ACHN (cell line): ENCODE measurements at places on chromosomes 4 and X.

DNA sequence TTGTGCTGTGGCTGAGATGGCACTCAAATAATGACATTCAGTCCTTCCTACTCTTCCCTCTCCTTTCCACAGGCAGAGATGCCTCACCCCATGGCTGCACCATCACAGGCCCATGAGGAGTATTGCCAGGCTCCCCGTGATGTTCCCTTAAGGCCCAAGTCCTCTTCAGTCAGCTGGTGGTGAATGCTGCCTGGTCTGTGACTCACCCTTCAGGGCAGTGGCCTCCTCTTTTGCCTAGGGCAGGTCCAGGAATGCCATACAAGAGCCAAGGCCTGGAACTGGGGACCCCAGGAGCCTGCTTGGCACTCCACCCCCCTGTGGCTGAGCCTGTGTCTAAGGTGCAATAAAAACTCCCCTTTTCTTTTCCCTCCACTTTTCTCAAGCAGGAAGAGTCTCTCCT lies 144.2 kb upstream of the GEMIN8 start:
- no peak for DNase-seq

- no peak for DNase-seq
These were observed 42.3 kb upstream of the FAM156A start for GRCh38 chrX:53000447-53001135.

DNA sequence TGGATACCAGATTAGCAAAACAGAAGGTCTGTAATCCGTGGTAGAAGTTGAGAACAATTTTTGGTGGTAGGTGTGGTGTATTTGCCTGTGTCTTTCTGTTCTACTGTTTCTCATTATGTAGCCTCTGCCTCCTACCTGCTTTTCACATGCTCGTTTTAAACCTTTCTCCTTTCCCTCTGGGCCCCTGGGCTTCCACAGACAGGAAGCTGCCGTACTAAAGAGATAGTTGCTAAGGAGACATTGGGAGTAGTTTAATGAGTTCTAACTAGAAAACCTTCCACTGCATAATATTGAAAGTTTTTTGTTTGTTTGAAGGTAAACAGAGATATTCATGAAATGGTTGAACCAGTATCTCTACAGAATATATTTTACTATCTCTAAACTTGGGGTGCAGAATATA lies 107.8 kb downstream of the STOX2 start:
- no peak for DNase-seq

GRCh38 chr4:87356832-87357526 lies 34.0 kb downstream of the HSD17B11 start:
- DNase-seq = no peak

DNA sequence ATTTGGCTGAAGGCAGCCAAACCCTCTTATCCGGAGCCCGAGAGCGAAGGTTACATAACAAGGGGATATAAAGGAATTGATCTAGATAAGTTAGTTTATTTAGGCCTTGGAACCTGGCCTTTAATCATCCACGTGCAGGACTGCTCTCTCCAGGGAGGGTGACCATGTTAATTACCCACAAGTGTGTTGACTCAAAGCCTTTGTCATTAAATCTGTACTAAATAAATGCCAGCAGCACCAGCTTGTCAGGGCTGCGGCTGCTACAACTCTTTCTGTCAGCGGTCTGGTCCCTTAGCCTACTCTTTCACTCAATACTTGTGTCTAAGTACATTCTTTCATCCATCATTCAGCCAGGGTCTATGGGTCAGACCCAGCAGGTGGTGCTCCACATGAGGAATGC lies 206.1 kb downstream of the TBCK start:
- no peak for DNase-seq

GRCh38 chr4:89653012-89653411 lies 183.9 kb downstream of the SNCA start:
- no peak for DNase-seq

- no peak for DNase-seq
These were observed 586.1 kb upstream of the PITX2 start for GRCh38 chr4:111208970-111209369.

DNA sequence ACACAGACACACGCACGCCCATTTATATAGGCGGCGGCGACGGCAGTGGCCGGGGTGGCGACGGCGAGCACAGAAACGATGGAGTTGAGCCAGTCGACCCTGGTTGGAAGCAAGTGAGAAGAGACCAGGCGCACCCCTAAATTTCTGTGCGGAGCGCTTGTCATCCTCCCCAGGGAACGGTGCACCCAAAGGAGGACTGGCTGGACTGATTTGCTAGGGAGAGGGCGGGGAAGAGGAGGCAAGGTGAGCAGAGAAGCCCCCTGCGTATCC lies 302 bp downstream of the NHS start:
- no peak for DNase-seq

- no peak for DNase-seq
These were observed 410.5 kb downstream of the PPP3CA start for GRCh38 chr4:100936661-100937375.

GRCh38 chrX:153819384-153820040 lies 10.8 kb downstream of the PDZD4 start:
- no peak for DNase-seq

GRCh38 chr4:143375326-143376073 lies 38.8 kb downstream of the GAB1 start:
- no peak for DNase-seq

DNA sequence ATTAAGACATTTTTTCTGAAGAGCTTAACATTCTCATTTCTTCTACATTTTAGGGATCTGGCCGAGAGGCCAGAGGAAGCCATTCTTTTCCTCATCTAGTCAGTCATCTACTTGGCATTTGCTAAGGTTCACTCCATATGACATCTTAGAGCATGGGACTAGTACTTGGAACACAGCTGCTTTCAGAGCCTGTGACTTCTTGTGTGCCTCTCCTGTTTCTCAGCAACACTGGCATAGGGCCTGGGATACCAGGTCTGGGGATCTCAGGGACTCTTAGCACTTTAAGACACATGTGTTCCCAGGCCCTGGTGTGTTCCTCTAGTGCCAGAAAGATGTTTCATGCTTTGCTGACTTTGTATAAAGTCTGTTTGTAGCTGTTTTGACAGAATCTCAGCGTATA lies 7.3 kb downstream of the PLP1 start:
- no peak for DNase-seq

DNA sequence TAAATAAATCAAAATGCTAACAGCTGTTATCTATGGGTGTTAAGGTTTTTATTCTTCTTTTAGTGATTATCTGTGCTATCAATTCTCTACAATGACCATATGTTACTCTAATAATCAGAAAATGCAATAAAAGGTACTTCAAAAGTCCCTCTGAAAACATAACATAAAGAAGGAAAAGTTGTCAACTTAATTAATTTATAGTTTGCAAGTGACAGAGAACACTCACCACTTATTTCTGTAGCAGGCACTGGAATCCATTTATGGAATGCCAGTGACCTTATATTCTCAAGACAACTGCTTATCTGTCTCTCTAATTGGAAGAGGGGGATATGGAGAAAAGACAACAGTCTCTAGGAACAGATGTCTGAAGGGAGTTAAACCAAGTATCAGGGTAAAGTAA lies 25.6 kb upstream of the PLS3 start:
- no peak for DNase-seq

DNA sequence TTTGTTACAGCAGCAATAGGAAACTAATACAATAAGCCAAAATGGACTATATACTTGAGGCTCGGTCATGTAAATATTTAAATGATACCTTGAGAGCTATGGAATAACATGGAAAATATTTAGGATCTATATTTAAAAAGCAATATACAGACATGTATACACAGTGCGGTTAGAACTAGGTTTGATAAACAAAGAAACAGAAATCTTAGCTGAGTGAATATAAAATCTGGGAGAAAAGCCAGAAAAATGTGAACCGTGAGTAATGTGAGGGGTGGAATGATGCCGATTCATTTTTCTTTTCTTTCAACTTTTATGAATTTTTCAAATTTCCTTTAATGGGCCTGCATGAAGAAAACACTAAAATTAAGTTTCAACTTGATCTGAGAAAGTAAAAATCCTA lies 104.1 kb downstream of the ATXN3L start:
- DNase-seq = no peak

DNA sequence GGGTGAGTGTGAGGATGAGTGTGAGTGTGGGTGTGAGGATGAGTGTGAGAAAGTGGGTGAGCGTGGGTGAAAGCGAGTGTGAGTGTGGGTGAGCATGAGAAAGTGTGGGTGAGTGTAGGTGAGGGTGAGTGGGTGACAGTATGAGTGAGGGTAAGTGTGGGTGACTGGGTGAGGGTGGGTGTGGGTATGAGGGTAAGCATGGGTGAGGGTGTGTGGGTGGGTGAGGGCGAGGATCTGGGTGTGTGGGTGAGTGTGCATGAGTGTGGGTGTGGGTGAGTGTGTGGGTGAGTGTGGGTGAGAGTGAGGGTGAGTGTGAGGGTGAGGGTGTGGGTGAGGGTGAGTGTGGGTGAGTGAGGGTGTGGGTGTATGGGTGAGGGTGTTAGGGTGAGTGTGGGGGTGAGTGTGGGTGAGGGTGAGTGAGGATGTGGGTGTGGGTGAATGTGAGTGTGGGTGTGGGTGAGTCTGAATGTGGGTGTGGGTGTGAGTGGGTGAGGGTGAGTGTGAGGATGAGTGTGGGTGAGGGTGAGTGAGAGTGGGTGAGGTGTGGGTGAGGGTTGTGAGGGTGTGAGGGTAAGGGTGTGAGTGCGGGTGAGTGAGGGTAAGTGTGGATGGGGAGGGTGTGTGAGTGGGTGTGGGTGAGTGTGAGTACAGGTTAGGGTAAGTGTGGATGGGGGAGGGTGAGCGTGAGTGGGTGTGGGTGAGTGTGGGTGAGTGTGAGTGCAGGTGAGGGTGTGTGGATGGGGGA lies 48.9 kb downstream of the ING2 start:
- no peak for DNase-seq

DNA sequence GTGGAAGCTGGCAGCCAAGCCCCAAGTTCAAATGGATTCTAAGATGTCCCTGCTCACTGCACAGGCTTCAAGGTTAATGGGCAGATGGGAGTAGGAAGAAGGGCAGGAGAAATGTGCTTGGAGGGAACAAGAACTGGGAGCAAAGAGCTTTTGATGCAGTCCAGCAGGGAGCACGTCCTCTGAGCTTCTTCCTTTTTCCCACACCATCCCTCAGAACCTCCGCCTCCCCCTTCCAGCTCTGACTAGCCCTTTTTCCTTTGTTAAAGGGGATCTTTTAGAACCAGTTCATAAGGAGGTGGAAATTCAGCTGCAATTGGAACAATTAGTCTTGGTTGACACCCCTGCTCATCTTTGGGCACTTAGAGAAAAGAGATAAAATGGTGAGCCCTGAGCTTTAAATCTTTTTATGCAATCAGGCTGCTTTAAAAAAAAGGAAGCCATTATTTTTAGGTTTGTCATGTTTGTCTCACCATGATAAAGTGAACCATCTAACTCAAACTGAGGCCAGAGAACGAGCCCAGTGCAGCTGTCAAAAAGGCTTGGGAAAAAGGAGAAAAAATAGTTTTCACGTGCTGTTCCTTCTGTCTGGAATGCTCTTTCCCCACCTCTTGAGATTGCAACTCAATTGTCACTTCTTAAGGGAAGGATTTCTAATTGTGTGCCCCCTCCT lies 135.8 kb upstream of the IL1RAPL2 start:
- no peak for DNase-seq

DNA sequence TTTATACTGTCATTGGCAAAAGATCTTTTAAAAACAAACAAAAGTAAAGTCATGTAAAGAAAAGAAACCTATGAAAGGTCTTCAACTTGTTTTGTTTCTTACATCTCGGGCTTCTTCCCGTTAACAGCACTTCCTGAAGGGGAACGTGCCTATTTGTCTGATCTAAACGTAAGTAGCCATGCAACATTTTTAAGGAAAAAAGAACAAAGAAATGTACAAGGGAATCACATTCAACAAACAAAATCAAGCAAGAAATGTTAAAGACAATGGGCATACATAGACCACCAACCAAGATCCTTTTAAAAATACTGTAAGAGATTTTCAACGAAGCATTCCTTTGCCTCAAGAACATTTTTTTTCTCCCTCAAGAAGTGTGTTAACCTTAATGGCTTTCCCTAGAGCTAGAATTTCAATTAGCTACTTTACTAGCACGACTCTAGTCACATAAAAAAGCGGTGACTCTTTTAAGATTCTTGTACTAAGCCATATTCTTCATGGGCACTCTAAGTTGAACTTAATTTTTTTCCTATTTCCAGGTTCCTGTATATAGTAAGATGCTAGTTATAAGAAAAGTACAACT lies 112.0 kb upstream of the TTC29 start:
- DNase-seq = peak; percentile 49

GRCh38 chr4:74311696-74312313 lies 3.5 kb downstream of the EPGN start:
- DNase-seq = peak; percentile 73

GRCh38 chr4:83195269-83195668 lies 80.7 kb upstream of the PLAC8 start:
- DNase-seq = no peak

DNA sequence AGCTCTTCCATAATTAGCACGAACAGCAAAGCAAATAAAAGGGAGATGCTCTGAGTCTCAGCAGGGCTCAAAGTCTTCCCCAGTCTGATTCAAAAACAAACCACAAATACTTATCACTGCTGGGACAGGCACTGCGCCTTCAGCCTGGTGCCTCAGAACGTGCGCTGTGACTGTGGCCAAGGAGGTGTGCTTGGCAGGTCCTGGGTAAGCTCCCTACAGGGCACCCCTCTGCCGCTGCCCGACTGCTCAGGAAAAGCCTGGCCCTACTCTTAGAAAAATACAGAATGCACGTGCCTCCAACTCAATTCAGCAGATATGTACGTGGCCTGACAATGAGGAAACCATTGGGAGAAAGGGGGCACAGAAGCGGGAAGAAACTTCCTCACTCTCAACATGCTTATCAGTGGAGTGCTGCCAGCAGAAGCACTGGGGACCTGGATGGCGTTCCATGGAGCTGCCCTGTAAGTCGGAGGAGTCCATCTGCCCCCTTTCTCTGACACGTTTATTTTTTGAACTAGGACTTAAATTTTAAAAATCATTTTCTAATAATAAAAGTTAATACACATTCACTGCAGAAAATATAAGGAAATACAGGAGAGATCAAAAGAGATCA lies 86.8 kb downstream of the GATB start:
- DNase-seq = no peak

GRCh38 chr4:189092581-189092980 lies 848.1 kb upstream of the FRG1 start:
- DNase-seq = no peak

DNA sequence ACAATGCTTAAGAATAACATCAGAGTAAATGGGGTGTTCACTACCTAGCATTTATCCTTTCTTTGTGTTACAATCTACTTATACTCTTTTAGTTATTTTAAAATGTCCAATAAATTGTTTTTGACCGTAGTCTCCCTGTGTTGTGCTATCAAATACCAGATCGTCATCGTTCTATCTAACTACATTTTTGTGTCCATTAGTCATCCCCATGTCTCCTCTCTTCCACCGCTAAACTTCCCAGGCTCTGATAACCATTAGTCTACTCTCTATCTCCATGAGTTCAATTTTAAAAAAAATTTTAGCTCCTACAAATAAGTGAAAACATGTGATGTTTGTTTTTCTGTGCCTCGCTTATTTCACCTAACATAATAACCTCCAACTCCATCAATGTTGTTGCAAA lies 381.9 kb downstream of the PRDM5 start:
- no peak for DNase-seq

GRCh38 chr4:169070895-169071218 lies 60.8 kb upstream of the CBR4 start:
- no peak for DNase-seq
